ENCODE measurements at places on chromosomes 12 and 14.

DNA sequence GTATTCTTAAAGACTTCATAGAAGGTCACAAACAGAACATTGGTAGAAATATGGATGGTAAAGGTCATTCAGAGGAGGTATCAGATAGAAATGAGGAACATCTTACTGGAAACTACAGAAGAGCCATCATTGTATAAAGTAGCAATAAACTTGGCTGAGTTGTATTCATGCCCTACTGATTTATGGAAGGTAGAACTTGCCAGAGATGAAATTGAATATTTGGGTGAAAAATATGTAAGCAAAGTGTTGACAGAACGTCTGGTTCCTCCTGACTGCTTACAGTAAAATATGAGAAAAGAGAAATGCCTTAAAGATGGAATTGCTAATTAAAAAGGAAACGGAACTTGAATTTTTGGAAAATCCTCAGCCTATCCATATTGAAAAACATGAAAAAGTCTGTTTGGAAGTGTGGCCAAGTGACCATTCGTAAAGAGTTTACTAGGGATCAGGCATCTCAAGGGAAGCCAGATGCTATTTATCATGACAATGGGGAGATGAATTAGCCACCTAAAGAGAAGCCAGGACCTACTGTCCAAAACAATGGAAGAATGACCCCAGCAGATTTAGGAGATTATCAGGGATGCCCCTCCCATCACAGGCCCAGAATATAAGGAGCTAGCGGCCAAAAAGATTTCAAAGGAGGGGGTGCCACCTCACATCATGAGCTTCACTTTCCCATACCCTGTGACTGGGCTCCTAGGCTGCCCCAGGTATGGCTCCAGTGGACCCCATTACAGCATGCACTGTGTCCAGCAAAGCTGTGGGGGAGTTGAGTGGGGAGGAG, 189.3 kb downstream of the ITPR2 start:
- DNase-seq: no peak

GRCh38 chr12:31687101-31687527, 27.6 kb downstream of the ETFBKMT start:
- DNase-seq: peak; percentile 66

- DNase-seq: no peak
Observed at GRCh38 chr14:79089576-79089975, 919.4 kb downstream of the NRXN3 start.

- DNase-seq: no peak
Observed at GRCh38 chr12:21725731-21726130, 48.8 kb downstream of the KCNJ8 start.

DNA sequence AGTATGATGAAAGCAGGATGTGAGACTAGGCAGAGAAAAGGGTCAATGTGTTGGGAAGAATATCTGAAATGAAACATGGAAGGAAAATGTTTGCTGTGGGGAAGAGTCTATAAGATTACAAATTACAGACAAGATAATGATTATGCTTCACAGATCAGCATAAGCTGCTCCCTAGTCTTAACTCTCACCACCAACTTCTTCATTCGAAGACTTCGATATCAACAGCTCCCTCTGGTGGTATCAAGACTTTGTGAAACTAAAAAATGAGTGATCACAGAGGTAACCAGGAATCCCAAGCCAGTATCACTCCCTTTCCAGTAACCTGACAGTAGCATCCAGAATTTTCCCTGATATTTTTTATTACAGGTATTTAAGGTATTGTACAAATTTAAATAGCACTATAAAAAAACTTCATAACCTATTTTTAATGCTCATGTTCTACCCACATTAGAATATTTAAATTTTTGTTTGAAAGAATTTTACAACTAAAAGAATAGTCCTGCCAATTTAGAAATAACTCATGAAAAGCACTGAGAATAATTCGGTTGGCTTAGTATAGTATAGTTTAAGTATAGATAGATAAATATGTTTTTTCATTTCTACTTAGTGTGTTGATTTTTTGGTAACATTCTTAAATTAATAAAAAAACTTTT, 84.4 kb downstream of the C2CD5 start:
- no peak for DNase-seq

DNA sequence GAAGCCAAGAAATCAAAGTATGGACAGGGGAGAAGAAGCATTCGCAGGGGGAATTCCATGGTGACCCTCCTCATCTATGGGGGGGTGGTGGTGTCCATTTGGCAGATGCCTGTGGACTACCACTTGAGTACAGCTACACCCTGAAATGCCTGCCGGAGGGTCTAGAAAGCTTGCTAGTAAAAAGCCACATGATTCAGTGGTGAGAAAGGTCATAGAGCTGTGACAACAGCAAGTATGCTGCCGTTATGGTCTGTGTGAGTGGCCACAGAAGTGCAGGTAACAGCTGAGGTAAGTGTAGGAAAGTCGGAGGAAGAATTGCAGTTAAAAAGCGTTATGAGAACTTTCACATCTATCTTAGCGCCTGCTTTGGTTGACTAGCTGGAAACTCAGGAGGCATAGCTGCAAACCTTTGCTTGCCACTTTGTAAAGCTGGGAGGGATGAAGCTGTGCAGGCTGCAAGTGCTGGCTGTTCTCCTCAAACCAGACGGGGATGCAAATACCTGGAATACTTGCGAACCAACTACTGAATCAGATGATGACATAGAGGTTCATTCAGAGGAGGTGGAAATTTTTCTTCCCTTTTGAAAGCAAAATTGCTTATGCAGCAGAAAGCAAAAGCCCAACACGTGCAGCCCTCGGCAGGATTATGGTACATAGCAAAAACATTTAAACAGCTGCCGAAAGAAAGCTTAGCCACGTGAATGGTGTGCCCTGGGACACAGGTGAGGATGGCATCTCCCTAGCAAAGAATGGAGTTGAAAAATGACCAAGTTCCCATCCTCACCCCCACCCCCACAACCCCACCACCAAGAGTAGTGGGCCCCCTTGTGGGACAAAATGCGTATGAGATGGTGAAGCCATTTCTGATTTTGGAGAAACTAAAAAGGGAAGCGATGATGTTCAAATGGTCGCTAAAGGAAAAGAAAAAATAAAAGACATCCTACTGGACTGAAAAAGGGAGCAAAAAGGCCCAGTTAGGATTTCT, 287.0 kb downstream of the RERGL start:
- no peak for DNase-seq

- no peak for DNase-seq
Observed at GRCh38 chr12:4909734-4910501, at the start of gene KCNA1. Gene KCNA1 (plus strand): TSS chr12:4909905. CDS start chr12:4911379, 1,474 bp downstream.

DNA sequence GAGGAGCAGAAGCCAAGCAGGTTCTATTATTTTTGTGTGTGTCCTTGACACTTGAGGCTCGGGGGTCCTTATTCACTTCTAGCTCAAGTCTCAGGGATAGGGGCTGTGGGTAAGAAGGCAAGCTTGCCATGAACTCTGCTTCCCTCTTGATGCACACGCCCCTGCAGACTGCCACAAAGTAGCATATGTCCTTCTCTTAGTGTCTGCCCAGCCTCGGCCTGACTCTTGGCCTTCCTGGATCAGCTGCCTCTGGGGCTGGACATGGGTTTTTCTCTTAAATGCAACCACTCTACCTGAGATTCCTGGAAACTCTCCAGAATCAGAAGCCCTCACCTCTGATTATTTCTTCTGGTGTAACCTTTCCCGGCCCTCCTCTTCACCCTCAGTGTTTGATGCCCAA, 28.2 kb upstream of the PEX5 start:
- no peak for DNase-seq

DNA sequence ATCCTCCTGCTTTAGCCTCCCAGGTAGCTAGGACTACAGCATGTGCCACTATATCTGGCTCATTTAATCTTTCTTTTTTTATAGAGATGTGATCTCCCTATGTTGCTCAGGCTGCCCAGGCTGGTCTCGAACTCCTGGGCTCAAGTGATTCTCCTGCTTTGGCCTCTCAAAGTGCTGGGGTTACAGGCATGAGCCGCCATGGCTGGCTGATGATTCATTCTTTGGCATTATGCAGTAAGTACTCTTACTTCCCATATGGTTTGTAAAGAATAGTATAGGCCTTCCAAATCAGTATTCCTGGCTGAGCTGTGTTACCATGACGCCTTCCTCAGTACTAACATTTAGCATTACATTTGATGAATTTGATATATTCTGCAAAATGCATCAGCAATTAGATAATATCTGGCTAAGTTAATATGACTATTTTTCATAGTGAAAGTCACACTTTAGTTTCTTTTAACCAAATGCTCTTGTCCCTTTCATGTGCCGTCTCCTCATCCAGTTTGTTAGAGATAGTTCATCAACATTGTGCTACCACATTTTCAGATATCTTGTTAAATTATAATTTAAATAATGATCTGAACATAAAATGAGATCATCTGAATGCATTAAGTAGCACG, 3.2 kb upstream of the MIA2 start:
- no peak for DNase-seq

GRCh38 chr12:45959728-45960127, 30.6 kb downstream of the SCAF11 start:
- DNase-seq: no peak

DNA sequence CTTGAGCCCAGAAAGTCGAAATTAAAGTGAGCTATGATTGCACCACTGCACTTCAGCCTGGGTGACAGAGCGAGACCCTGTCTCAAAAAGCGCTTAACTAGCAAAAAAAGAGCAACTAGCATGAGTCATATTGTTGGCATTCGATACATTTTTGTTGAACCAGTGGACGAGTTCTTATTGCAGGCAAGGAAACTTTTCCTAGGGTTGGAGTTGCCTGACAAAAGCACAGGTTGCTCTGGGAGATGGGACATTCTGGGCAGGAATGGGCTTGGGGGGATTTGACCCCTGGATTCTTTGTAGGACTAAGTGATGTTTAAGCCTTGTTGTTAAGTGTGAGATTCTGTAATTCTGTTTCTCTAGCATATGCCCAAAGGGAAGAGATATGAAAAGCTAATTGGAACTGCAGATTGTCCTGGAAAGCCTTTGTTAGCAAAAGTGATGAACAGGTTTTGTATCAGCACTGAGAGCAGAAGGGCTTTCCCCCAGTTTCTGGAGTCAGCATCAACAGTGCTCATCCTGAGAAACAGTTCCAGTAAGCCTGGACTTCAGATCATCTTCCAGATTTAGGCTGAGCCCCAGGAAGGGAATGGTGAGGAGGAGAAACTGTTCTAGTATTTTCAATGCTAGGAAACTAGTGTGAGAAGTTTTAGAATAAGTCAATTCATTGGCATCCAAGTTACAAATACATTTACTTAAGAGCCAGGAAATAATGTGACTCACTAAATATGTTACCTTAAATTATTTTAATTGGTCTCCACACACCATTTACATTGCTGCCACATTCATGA, 123.1 kb downstream of the SRGAP1 start:
- DNase-seq: no peak

DNA sequence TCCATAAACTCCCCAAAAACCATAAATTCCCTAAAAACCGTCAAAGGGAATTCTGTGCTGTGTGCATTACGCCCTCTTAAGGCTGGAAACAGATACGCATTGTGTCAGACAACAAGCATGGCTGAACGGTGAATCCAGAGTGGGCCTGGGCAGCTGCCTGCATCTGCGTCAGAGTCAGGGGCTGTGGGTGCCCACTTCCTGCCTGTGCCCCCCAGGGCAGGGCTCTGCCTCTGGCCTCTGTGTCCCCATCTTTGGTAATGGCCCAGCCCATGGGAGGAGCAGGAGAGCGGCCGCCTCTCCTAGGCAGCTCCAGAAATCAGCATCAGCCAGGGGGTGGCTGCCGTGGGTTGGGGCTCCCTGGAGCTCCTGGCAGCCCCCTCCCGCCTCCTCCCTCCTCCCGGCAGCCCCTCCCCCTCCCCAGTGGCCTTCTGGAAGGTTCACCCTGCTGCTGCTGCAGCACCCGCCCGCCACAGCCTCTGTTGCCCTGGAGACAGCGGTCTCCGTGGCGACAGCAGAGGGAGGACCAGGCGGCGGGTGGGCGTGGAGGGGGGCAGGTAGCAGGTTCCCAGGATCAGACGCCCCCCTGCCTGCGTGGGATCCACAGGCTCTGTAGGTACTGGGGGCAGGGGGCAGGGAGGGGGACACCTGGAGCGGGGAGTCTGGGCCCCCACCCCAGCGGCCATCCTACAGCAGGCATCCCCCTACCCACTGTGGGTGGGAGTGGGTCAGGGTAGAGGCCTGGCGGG, 5.9 kb downstream of the MMP17 start:
- no peak for DNase-seq

- DNase-seq: no peak
Observed at GRCh38 chr12:73421832-73422231, 1115.8 kb upstream of the ATXN7L3B start.

GRCh38 chr14:68413509-68413908, 379.4 kb downstream of the ZFP36L1 start:
- no peak for DNase-seq

- no peak for DNase-seq
Observed at GRCh38 chr14:67420102-67420739, 8.3 kb upstream of the PLEK2 start.

- DNase-seq: no peak
Observed at GRCh38 chr12:29220632-29221336, 71.7 kb downstream of the FAR2 start.

- DNase-seq: no peak
Observed at GRCh38 chr12:77019920-77020319, 45.4 kb downstream of the E2F7 start.

DNA sequence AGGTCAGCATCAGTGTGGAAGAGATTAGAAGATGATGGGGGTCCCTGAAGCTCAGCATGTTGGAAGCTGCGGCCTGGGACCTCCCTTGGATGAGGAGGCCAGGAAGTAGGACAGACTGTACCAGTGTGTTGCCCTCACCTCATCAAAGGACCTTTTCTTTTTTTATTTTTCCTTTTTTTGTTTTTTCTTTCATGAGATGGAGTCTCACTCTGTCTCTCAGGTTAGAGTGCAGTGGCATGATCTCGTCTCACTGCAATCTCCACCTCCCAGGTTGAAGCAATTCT, 16.4 kb upstream of the FAM222A start:
- no peak for DNase-seq

DNA sequence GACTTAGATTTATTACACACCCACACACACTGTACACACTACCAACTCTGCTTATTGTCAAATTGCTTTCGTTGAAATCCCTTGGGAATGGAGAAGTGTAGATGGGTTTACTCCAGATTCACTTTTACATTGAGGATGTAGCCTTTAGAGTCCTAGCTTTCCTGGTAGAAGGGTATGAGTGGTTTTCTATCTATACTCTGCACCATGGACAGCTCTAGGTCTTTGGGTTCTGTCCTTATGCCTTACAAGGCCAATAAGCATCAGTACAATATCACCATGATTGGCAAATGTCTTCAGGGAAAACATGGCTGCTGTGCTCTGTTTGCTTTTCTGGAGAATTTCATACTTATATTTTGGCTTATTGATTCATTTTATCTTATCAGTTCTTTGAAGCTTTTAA, 1063.9 kb downstream of the SLC6A15 start:
- DNase-seq: no peak

DNA sequence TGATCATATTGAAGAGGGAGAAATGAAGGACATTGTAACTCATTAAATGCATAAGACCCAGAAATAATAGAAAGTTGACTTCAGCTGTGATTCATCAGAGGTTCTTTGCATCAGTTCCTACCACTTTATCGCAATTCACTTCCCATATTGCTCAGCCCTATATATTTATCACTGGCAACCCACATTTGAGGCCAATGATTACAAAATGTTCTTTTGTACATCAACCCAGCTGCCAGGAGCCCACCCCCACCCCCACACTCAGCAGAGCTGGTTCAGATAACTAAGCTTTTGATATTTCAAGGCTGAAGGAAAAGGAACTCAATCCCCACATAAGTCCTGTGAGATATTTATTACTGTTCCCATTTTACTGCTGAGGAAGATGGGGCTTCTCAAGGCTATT, 51.2 kb upstream of the TMPO start:
- DNase-seq: no peak

GRCh38 chr12:58172433-58173073, 231.2 kb downstream of the ATP23 start:
- DNase-seq: no peak

- no peak for DNase-seq
Observed at GRCh38 chr12:47868041-47868440, 36.8 kb downstream of the VDR start.

- DNase-seq: no peak
Observed at GRCh38 chr12:96720363-96720705, 186.7 kb upstream of the NEDD1 start.

All from GM12878 (cell line).